Esophagus squamous epithelium (tissue), 5 donors: ENCODE measurements at places on chromosomes 16 and 17.

DNA sequence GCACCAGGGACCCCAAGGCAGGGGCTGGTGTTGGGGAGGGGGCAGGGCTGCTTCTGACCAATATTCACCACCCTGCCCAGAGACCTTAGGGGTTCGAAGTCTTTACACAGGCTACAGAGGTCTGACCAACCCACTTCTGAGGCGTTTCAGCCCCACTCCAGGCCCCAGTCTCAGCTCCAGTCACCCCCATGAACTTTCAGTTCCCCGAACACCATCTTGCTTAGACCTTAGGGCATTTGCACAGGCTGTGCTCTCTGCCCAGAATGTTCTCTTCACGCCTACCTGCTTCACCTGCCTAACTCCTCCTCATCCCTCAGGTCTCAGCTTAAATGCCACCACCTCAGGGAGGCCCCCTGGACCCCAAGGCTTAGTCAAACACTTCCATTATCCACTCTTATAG is 25.8 kb upstream of the CPNE2 start:
- no peak for DNase-seq

DNA sequence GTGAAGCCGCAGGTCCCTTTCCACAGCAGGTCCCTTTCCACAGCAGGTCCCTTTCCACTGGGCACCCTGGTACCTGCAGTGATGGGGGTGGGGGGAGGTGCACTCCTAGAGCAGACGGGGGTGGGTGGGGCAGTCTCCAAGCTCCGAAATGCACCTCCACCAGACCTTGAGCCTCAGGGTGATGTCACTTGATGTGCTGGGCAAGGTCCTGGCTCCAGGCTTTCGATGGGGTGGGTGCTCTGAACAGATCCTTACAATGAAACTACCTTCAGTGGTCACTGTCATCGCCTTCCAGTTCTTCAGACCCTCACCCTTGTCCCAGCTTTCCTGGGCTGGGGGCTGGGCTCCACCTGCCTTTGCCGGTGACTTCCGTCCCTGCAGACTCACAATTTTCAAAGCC is 1.5 kb upstream of the METRNL start:
- DNase-seq: no peak

DNA sequence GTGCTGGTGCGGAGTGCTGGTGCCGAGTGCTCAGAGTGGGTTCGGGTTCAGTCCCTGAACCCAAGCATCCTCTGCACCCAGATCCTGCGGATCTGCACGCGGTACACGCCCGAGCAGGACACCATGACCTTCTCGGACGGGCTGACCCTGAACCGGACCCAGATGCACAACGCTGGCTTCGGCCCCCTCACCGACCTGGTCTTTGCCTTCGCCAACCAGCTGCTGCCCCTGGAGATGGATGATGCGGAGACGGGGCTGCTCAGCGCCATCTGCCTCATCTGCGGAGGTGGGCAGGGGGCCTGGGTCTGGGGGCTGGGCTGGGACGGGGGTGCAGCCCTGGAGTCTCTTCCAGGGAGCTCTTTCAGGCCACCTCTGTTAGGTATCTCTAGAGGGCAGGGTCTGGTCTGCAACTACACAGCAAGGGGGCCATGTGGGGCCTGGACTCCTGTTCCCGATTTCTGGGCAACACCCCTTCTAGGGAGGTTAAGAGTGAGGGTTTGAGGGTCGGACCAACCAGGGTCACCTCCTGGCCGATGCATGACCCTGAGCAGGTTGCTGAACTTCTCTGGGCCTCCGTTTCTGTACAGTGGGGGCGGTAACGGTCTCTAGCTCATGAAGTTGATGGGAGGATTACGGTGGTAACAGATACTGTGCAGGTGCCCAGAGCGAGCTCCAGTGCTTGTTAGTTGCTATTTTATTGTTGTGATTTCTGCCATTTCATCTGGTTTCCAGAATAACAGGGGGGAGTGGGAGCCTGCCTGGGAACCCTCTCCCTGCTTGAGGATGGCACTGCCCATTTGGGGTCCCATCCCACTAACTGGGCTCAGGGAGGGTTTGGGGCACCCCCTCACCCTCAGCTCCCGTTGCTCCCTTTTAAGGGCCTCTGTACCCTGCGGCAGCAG is 10.1 kb downstream of the GJD3 start:
- DNase-seq: no peak

DNA sequence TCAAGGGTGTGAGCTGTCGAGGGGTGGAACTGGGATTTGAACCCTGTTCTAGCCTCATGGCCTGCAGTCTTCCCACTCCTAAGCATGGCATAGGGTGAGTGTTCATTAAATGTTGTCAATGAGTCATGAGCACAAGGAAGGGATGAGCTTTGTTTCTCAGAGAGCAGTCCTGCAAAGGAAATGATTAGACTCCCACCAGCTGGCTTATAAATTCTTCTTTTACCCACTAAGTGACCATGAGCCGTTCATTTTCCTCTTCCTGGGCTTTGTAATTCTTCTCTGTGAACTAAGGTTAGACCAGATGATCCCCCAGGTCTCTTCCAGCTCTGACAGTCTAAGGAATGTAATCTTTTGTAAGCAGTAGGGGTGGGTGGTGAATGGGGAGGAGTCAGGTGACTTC is 47.9 kb upstream of the HNF1B start:
- no peak for DNase-seq

DNA sequence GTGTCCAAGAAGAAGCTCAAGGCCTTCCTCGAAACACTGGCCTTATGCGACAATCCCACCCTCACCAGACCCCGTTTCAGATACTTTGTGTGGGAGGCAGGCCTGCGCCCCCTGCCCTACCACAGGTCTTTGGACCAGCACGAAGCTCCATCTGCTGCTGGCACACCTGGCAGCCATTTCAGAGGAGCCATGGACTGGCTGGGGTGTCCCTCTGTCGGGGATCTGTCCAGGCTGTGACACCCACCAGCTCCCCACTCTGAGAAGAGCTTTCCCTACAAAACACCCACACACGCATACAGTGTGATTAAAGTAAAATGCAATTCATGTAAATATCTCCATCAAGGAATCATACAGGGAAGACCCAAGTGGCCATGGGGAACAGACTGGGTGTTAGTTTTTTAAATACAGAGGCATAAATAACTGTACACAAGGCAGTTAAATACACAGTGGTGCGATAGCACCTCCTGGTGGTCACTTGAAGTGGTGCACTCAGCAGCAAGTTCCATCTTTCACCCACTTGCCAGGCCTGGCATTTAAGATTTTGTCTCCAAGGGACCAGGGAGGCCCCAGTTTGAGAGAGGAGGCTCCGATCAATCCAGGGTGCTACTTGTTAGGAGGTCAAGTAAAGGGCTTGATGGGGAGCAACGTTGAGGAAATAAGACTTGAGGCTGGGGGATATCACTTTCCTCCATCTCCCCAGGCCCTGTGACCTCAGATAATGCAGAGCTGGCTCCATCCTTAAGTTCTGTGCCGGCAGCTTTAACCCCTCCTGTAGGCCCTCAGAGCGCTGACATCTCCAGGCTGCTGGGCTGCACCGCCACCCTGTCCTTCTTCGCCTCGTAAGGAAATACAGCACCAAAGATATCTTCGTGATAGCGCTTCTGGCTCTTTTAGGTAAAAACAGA is 43.6 kb downstream of the NOS2 start:
- DNase-seq: no peak

DNA sequence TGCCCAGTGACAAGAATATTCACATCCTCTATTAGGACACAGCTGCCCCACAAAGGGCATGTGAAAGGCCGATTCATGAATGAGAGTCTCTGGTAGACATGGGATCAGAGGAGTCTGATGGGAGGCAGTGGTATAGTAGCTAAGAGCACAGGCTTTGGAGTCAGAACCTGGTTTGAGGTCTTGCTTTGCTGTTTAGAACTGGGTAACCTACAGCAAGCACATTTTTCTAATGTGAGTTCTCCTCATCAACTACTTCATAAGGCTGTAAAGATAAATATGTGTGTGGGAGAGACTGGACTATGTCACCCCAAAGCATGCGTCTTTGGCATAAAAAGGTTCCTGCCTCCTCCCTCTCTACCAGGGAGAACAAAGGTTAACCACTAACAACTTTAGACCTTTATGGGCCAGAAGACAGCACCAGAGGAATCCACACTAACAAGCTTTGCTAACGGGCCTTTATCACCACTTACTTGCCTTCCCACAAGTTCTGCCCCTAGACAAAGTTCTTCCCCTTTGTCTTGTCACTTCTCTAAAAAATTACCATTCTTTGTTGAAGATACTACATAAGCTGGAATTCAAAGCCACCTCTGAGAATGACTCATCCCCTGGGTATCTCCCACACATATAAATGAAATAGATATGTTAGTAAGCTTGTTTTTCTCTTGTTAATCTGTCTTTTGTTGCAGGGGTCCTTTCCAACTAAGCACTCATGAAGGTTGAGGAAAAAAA is 21.1 kb downstream of the CDR2 start:
- no peak for DNase-seq
